ENCODE measurements at places on chromosomes 7 and 10.

GRCh38 chr10:120593693-120594092, 136.7 kb downstream of the PLPP4 start:
- no peak for DNase-seq

GRCh38 chr10:69228151-69228550, 8.0 kb downstream of the HKDC1 start:
- no peak for DNase-seq

DNA sequence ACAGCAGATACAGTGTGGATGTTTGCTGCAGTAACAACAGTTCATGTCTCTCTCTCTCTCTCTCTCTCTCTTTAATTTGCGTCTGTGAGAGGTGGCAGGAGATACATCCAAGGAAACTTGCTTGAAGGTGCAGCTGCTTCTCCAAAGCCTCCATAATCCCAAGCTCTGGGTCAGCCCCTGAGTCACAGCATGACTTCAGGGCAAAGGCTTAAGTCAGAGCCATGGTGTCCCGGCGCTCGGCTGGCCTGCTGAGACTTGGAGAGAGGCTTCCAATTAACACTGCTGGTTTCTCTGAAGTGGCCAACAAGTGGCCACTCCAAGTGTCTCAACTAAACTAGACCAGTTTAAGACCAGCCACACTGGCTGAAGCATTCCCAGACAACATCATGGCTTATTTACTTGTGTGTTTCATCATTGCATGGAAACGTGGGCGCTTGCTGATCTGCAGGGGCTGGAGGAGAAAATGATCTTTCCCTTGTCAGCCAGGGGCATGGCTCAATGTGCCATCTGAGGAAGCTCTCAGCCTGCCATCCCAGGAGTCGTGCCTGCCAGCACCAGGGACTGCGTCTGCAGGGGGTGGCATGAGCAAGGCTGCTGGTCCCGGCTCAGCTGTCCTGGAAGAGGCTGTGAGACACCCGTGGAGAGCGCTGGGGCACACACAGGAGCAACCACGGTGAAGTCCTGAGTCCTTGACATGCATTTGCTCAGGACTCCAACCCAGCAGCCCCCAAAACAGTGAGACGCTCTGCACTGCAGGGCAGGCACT, 254.2 kb downstream of the COBL start:
- no peak for DNase-seq

DNA sequence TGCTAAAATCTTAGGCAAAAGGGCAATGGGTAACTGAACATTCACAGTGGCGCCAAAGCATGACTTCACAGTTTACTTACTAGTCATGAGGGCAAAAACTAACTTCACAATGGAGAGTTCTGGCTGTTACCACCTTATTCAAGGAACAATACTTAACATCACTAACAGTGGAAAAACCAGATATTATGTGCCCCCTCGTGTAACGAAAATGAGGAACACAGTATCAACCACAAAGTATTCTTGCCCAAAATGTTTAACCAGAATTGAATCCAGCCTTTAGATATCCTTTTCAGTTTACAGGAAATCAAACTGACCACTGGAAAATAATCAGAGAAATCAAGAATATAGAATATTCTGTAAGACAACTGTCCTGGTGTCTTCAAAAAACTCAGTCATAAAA, 9.5 kb downstream of the C7orf25 start:
- no peak for DNase-seq

- DNase-seq: no peak
Measured at GRCh38 chr7:55532150-55532917, 40.0 kb downstream of the VOPP1 start.

- DNase-seq: peak; percentile 26
Measured at GRCh38 chr10:5976512-5977470, 552 bp downstream of the IL15RA start.

GRCh38 chr10:44959247-44960087, at the start of gene RASSF4:
Gene RASSF4 (plus strand): TSS chr10:44959802. CDS start chr10:44970203, 10,401 bp downstream.
- DNase-seq: peak; percentile 90

DNA sequence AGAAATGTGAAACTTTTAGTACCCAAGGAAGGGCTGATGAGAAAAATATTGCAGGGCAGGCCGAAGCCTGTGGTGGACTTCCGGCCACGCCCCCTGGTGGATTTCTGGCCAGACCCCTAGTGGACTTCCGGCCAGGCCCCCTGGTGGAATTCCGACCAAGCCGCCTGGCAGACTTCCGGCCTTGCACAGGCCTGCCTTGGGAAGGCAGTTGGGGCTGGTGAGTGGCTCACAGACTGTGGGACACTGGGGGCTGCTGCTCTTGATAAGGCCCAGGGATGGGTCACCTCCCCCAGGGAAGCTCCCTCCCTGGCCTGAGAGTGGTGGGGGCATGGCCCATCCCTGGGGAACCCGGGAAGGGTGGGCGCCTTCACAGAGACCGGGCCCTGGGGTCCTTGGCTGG, 116.4 kb upstream of the MKI67 start:
- DNase-seq: no peak

- no peak for DNase-seq
Measured at GRCh38 chr10:3417096-3417495, 244.5 kb upstream of the PITRM1 start.

DNA sequence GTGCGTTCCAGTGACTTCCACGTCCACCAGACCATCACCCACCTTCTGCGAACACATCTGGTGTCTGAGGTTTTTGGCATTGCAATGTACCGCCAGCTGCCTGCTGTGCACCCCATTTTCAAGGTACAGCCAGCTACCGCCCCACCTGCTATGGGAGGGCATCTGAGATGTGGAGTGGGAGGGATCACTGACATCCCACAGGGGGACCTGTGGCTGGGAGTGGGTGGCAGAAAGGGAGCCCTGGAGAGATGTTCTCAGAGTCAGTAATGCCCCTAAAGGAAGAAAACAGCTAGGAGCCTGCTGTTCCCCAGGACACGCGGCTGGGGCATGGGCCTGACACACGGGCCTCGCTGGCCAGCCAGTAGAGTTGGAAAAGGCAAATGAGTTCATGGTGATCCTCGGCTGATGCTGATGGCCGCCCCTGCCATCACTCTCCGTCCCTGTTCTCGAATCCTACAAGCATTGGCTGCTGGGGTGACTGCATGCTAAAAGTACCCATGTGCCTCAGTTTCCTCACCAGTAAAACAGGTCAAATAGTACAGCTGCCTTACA, 66.6 kb downstream of the ALOX5 start:
- no peak for DNase-seq
